SHP77 (cell line): ENCODE measurements at places on chromosomes 2 and 18.

- DNase-seq = no peak
These were observed 44.9 kb upstream of the YWHAQ start for GRCh38 chr2:9675415-9676351.

- DNase-seq = peak; percentile 66
These were observed 36.2 kb downstream of the EIF2AK3 start for GRCh38 chr2:88590998-88591613.

DNA sequence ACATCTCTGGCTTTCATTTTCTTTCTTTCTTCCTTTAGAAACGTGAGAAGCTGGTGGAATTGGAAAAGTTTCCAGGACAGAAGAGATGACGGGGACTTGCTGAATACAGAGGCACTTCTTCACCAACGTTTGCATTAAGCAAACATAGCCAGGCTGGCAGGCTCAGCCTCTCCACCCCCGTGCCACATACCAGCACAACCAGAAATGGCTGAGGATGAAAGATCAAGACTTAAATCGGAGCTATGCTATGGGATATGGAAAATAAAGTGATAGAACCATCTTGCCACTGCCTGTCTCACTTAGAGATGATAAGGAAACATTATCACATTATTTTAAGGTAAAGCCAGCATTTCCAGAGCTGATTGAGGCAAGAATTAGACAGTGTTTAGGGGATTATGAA lies 483.3 kb downstream of the BCL11A start:
- DNase-seq = no peak

DNA sequence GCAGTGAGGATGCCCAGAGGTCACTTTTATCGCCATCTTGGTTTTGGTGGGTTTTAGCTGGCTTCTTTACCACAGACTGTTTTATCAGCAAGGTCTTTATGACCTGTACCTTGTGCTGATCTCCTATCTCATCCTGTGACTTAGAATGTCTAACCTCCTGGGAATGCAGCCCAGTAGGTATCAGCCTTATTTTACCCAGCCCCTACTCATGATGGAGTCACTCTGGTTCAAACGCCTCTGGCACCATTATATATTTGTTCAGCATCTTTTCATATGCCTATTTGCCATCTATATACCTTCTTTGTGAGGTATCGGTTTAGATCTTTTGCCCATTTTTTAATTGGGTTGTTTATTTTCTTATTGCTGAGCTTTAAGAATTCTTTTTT lies 7.2 kb upstream of the CCNT2 start:
- DNase-seq = no peak

DNA sequence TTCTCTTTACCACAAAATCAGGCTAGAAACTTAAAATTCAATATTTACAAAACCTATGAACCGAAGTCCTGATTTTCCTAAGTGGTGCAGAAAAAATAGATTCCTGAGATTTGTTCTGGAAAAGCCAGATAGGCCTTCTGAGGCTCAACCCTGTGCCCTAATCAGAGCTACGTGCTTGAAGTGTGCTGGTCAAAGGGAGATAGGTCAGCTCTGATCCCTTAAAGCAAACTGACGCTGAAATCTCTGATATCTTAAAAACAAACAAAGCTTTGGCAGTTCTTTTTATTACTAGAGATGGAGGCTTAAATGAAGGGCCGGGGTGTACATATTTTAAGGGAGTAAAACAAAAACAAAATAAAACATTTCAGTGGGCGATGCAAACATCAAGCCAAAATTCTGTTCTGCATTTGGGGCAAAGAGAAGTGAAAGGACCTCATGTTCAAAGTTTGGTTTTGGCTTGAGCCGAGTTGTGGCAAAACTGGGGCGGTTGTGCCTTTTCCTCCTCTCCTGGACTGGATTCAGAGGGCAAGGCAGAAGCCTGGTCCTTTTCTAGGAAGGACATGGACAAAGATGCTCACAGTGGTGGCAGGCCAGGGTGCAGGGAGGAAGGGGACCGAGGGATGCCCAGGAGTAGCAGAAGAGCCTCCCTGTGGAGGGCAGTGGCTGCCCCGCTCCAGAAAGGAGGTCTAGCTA lies 295.0 kb downstream of the CDCA7 start:
- DNase-seq = no peak

DNA sequence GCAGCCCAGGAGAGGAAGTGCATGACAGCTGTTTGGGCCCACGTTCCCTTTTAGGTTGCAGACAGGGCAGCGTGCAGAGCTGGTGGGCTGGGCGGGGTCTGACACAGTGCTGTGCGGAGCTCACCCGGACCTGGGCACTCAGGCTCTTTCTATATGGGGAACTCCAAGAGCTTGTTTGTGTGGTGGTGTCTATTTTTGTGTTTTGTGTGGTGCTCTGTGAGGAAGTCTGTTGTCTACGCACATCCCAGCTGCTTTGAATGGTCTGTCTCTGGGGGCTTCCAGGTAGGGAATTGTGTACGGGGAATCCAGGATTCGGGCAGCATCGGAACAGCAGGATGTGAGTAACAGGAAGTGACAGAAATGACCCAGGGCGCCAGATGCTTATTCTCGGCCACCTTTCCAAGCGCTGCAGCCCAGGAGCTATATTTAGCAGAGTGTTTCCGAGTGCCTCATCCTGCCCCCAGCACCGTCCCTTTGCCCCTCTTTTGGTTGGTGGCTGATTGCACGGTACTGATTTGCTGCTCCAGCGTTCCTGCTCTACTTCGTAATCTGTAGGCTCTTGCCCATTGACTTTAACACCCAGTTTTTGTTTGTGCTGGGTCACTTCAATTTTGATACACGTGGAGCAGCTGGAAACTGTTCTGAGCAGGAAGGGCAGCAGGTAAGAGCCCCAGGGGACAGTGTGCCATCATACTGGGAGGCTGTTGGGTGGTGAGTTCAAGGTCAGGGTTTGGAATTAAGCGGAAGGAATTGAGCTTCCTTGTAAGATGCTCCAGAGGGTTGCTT lies 64.7 kb downstream of the DGKD start:
- peak; percentile 69 for DNase-seq

- DNase-seq = no peak
These were observed 43.1 kb downstream of the FN1 start for GRCh38 chr2:215392687-215393270.

- no peak for DNase-seq
These were observed 107.3 kb downstream of the KLHL29 start for GRCh38 chr2:23492337-23492675.

DNA sequence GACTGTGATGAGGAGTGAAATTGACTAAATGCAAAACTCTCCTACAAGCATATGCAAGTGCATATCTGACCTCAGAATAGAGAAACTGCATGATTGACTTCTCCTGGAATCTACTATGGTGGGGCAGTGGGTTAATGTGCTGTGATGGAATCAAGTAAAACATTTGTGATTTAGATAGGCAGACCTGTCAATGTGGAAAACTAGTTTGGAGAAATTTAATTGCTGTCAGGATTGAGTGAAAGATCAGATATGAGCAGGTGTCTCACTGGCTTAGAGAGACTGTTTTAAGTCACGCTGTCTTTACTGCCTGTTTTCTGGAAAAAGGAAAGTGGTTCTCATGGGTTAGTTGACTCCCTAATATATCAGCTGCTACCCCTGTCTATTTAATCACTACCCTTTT lies 881.0 kb upstream of the CNTNAP5 start:
- no peak for DNase-seq

DNA sequence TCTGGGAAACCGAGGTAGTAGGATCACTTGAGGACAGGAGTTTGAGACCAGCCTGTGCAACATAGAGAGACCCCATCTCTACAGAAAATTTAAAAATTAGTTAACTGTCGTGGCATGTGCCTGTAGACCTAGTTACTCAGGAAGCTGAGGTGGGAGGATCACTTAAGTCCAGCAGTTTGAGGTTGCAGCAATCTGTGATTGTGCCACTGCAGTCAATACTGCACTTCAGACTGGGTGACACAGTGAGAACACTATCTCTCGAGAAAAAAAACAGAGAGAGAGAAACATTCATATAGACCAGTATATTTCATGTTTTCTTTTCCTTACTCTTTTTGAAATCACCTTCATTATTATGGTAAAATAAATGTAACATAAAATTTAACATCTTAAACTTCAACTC lies 290.7 kb upstream of the CYP26B1 start:
- DNase-seq = no peak

- peak; percentile 85 for DNase-seq
These were observed 3.6 kb upstream of the ARL4C start for GRCh38 chr2:234500394-234501006.

- no peak for DNase-seq
These were observed 1.4 kb downstream of the ASB3 start for GRCh38 chr2:53785366-53785765.

GRCh38 chr18:78180741-78181140 lies 798.9 kb upstream of the SALL3 start:
- no peak for DNase-seq

- no peak for DNase-seq
These were observed 226.7 kb upstream of the HNMT start for GRCh38 chr2:137737559-137737958.

DNA sequence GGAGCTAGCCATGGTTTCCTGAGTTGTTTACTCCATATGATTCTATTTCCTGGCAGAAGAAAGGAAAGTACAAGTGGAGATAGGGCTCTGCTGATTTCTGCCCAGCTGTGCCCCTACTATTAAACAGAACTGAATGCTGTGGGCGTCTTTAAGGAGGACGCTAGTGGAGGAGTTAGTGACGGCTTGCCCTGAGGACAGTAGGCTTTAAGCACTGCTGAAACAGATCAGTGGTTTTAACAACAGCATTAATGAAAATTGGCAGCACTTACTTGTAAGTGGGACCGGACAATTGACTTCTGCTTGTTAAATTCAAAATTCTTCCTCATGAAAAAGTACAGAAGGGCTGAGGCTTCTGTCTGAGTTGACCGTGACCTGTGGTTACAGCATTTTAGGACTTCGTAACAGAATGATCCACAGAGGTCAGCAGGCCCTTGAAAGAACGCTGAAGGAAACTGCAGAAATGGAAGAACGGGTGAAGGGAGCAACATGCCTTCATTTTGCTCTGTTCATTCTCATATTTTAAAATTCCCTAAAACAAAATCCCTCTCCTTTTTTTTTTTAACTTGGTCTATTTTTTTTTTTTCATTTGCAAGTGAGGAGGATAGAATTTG lies 80.6 kb upstream of the CCDC195 start:
- no peak for DNase-seq

GRCh38 chr2:129903586-129904425 lies 75.7 kb upstream of the RAB6C start:
- DNase-seq = no peak

GRCh38 chr2:38959938-38960608 lies 70.4 kb downstream of the ARHGEF33 start:
- no peak for DNase-seq

DNA sequence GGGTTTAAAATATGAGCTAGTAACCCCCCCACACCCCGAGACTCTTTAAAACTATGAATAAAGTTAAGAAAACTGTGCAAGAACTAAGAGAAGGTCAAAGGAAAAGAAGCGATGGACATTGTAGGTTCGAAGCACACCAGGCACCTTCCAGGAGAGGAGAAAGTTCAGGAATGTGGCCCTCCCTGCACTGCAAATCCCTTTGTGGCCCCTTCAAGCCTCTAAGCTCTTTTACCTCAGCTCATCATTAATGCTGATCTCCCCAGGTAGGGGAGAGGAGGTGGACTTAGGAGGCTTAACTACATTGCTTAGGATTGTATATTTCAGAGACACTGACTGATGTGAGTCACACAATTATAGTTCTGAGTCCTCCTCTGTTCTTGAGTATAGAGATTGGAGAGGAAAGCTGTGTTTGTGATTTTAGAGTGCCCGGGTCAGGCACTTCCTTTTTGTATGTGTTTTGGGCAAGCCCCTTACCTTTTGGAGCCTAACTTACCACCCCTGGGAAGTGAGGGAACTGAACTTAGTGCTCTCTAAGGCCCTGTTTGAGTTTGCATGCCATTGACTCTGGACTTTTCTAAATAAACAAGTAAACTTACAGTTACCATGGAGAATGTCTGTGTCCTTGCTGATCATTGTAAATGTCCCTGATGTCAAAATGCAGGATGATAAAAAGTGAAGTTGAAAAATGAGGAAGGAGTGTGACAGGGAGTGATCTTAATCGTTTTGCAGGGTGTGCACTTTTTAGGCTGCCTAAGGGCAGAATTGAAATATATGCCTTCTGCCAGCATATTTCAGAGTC lies 140.8 kb upstream of the ZEB2 start:
- no peak for DNase-seq

DNA sequence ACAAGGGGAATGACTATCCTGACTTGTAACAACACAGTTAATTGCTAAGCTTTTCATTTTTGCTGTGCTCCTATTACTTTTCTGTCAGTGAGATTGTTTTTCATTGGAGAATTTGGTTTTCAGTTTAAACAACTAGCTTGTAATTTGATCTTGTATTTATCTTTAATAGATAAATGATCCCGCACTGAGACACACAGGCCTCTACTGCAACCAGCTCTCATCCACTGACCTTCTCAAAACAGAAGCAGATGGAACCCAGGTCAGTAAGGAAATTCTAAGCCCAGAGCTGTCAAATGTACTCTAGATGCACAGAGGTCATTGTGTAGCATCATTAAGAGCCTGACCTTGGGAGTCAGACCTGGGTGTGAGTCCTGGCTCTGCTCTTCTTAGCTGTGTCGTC lies 30.7 kb downstream of the PTRHD1 start:
- DNase-seq = no peak

DNA sequence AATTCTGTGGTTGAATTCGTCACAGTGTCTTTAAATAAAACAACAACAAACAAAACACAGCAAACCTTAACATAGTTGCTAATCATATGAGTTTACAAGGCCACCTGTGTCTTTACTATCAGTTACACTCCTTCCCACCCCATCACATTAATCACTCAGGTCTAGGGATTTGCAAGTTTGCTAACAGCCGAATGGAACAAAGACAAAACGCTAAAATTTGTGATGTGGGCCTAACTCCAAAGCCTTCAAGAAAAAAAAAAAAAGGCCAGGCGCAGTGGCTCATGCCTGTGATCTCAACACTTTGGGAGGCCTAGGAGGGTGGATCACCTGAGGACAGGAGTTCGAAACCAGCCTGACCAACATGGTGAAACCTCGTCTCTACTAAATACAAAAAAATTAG lies 566 bp upstream of the POLI start:
- DNase-seq = no peak

GRCh38 chr2:226934546-226935201 lies 98.8 kb downstream of the RHBDD1 start:
- peak; percentile 24 for DNase-seq

- DNase-seq = no peak
These were observed 113.4 kb downstream of the EIPR1 start for GRCh38 chr2:3264010-3264744.

DNA sequence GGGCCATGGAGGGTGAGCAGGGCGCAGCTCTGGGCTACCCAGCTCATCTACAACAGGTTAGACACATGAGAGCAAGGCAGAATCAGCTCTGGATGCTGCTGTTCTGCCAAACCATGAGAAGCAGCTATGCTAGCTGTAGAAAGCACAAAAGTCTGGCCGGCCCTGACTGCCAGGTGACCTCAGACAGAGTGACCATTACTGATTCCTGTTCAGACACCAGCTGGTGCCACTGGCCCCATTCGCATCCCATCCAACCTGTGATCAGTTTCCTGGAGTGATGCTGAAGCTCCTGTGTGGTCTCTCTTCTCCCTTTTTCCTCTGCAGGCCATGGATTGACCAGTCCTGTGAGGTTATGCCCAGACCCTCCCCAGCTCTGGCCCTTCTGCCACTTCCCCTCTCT lies 14.3 kb downstream of the RBMS1 start:
- no peak for DNase-seq
